GM10248 (cell line): ENCODE measurements at places on chromosomes 13 and 19.

DNA sequence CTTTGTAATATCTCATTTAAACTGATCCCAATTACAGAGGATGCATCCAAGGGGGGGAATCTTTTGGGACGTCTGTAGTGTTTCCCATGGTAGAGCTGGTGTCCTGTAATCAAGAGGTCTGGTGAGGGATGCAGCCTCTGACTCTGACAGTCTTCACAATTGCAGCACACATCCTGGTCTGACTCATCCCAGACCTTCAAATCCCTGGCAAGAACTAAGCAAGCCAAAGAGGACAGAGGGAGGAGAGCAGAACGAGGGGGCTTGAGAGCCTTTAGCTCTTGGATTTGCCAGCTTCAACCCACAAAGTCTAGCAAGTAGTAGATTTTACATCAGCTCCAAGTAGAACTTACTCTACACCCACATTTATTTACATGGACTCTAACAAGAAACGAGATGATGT, 17.3 kb upstream of the FCGBP start:
- no peak for DNase-seq

DNA sequence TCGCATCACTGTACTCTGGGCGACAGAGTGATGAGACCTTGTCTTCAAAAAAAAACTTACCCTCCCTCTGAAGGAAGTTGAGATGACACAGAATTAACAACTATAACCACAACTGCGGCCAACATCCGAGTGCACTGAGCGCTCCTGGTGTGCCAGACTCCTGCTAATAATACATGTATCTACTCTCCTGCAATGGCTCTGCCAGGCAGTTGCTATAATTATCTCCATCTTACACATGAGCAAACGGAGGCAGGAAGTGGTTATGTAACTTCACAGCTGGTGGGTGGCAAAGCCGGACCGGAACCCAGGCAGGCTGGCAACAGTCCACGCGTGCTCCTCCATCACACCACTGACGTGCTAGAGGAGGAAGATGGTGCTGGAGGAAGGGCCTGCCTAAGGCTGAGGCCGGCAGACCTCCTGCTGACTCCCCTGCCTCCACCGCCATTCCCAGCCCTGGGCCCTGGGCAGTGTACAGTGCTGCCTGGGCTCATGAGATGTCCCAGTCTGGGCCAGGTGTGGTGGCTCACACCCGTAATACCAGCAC, 12.6 kb downstream of the XRCC1 start:
- peak; percentile 51 for DNase-seq

DNA sequence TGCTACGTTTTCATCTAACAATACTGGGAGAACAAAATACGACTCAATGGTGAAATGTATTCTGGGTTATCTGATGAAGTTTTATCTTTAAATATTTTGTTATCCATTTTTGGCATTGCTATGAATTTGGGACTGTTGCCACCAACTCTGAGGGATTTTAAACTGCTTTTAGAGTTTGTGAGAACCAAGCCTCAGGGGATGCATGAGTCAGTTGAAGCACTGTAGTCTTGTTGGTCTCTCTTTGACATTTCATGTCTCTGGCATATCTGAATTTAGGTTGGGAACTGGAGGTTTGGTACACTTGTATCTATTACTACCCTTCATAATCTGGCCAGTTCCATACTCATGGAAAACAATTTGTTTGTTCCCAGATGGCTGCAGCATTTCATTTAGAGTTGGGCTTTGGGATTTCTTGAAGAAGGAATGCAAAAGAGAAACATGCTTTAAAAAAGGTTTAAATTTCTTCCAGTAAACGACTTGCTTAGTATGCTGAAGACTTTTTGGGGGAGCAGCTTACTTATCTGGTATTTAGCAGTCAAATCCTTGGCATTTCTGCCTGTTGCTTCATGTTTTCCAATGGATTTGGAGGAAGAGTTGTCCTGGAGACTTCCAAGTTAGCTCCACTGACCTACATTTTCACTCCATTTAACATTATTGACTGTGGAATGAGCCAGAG, 28.9 kb downstream of the ARHGEF7 start:
- no peak for DNase-seq

- no peak for DNase-seq
Observed at GRCh38 chr19:5103061-5103701, 134.3 kb downstream of the KDM4B start.

- no peak for DNase-seq
Observed at GRCh38 chr13:102277286-102277685, 124.6 kb downstream of the FGF14 start.

GRCh38 chr19:13135068-13136062, 14.8 kb downstream of the STX10 start:
- DNase-seq = no peak

- DNase-seq = no peak
Observed at GRCh38 chr13:111482126-111482525, 161.7 kb downstream of the TEX29 start.

GRCh38 chr13:112822851-112823250, 133.0 kb downstream of the ATP11A start:
- no peak for DNase-seq

GRCh38 chr19:15296353-15296752, 36.0 kb downstream of the BRD4 start:
- no peak for DNase-seq

GRCh38 chr13:111555268-111555808, 234.9 kb downstream of the TEX29 start:
- DNase-seq = no peak

DNA sequence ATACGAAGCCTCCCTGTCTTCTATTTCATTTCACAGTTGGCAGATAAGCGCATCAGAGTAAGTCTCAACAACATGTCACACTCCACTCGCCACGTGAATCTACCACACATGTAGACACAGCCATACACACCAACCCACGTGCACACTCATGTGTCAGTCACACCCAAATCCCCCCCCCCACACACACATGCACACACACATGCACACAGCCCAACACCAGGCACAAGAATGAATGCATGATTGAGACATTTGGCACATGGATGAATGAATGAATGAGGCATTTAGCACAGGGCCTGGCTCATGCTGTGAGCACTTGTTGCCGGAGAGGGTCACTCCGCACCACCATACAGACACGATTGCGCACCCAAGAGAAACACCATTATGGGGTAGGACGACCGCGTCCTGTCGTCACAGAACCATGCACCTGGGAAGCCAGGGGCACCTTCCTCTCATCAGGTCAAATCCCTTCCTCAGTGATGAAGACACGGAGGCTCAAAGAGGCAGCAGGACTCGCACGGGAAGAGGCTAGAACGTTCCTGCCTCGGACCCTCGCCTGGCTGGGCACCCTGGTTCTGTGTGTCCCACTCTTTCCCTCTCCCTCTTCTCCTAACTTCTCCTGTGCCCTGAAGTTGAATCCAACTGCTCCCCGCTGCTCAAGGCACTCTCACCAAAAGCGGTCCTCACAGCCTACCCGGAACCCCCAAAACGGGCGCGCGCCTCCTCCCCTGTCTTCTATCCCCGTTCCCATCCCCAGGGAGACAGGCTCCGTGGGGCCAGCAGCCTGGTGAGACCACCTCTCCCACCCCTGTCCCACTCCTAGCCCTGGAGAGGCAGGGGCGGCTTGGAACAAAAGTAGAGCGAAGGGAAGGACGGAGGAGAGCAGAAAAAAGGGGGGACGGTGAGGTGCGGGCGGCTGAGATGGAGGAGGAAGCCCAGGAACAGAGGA, 1.3 kb downstream of the MEIS3 start:
- DNase-seq = no peak

GRCh38 chr19:23778566-23778965, 19.9 kb upstream of the ZNF681 start:
- DNase-seq = no peak

- no peak for DNase-seq
Observed at GRCh38 chr19:43754253-43754502, 584 bp downstream of the SMG9 start.
